EL (cell line): ENCODE measurements at places on chromosomes 11 and 22.

DNA sequence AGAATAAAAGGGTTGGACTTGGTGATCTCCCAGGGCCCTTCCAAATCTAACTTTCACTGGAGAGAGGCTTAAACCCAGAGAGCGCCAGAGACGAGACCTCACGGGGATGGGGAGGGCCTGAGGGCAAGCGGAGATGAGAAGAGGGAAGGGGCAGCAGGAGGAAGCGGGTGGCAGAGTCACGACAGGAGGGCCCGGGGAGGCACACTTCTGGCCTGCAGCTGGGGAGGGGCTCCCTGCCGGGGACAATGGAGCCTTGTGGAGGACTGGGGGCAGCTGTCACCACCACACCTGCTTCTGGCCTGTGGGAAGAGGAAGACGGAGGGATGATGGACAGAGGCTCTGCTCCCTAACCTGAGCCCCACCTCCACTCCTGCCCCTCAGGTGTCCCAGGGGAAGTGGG, 40.2 kb downstream of the PDE2A start:
- DNase-seq = no peak

- DNase-seq = no peak
Observed at GRCh38 chr11:34049028-34049427, 2.5 kb upstream of the CAPRIN1 start.

- peak; percentile 2 for DNase-seq
Observed at GRCh38 chr11:55942785-55943392, 6.7 kb upstream of the OR5I1 start.

DNA sequence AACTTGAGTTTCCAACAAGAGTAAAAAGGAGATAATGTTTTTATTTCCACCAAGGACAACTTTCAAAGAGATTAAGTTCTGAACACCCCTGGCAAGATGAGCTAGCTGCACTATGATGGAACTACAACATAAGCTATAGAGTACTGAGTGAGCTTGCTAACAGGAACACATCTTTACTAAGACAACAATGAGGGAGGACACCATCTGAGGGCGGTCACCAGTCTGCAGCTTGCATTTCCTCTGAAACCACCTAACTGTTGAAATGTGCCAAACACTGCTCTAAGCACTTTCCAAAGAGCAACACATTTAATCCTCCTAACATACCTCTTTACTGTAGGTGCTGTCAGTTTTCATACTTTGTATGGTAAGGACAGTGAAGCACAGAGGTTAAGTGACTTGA, 68.4 kb downstream of the TCF20 start:
- no peak for DNase-seq

- DNase-seq = no peak
Observed at GRCh38 chr22:50708996-50709395, 29.0 kb upstream of the ACR start.

- no peak for DNase-seq
Observed at GRCh38 chr11:12402691-12403120, 25.3 kb downstream of the PARVA start.

DNA sequence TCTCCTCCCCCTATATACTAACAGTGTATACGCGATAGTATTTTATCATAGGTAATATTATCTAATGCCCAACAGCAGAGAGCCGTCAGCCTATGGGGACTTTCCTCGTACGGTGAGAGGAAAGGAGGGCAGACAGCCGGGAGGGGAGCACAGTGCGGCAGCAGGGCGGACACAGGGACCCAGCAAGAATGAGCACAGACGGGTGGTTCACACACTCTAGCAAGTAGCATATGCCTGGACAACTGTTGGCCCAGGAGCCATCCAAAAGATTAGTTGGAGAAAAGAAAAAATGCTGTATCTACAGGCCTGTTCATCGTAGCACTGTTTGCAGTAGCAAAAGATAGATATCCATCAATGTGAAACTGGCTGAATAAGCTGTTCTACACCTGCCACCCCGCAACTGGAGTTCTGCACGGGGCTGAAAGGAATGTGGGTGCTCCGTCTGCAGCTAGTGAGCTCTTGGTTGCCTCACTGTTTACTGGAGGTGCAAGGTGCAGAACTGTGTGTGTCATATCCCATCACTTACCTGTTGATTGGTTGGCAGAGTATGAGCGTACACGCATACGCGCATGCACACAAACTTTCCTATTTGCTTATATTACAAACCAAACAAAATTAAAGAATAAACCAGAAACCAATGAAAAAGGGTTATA, 324.3 kb downstream of the TBC1D22A start:
- no peak for DNase-seq

GRCh38 chr11:106727256-106727655, 291.0 kb downstream of the GUCY1A2 start:
- DNase-seq = peak; percentile 3

GRCh38 chr11:36023922-36024321, 80.1 kb downstream of the LDLRAD3 start:
- peak; percentile 64 for DNase-seq

DNA sequence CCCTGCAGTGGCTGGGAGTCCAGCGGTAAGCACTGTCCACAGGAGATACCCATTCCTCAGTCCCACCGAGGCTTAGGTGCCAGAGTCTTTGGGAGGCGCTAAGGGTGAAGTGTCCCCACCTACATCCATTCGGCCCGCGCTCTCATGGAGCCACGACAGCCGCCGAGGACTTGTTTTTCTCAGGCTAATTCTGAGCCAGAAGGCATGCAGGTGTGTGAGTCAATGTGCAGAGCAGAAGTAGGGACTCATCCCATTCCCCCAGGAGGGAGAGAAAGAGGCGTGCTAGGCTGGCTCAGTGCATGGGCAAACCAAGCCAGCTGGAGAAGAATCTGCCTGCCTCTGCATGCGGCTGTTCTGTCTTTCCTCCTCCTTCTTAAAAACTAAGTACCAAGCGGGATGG, 46.6 kb downstream of the KCNC1 start:
- DNase-seq = no peak

- DNase-seq = no peak
Observed at GRCh38 chr22:24529898-24530297, 25.0 kb downstream of the GUCD1 start.

- peak; percentile 52 for DNase-seq
Observed at GRCh38 chr11:118448294-118448693, 12.0 kb downstream of the KMT2A start.

DNA sequence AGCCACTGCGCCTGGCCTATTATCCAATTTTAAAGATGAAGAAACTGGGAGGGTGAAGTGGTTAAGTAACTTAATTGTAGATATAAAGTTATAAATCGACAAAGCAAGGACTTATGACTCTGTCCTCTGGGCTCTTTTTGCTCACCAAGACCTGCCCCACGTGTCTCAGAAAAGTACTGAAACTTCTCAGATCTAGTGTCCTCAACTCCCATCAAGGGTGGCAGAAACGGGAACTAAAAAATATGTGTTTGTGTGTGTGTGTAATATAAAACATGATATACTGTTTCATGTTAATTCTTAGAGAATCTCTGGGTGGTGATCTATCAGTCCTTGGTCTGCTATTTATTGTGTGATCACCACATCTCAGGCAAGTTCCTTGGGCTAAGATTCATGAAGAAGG, 104.9 kb downstream of the GAB2 start:
- no peak for DNase-seq

DNA sequence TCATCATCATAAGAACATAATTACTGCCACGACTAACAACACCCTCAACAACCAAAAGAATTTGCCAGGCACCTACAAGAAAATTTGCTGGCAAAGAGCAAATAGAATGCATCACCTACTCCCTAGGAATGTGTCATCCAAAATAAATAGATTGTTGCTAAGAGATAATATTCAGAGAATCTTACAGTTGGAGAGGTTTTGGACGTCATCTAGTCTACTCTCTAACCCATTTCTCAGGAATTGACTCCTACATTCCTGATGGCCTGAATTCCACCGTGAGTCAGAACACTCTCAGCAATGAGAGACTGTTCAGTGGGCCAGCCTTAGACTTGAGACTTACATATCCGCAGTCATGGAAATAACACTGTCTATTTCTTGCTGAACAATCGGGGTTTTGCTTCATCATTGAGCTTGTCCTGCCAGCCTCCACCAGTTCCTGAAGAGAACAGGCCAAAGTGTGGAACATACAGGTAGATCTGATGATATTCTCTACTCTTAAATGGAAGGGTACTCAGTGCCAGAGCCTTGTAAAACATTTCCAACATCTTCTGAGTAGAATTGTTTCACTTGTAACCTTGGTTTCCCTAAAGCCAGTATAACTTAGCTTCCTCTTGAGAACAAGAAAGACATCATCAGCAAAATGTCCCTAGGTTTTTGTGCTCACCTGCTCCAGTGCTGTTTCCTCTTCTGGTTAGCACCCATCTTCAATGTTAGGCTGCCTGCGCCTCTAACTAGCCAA, 8.3 kb downstream of the KIRREL3 start:
- peak; percentile 99 for DNase-seq

GRCh38 chr11:40235841-40236240, 1223.6 kb downstream of the LRRC4C start:
- no peak for DNase-seq

- no peak for DNase-seq
Observed at GRCh38 chr11:13333456-13333957, 55.9 kb downstream of the BMAL1 start.

DNA sequence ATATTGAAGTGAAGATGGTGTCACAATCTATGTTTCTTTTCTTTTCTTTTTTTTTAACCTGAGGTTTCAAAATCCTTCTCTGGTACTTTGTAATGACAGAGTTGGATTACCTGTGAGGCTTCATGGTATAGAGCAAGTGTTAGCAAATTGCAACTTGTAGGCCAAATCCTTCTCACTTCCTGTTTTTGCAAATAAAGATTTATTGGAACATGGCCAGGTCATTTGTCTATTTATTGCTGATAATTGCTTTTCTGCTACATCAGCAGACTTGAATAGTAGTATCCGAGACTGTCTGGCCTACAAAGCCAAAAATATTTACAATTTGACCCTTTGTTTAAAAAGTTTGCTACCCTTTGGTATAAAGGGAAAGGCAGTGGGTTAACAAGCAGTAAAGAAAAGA, 1059.4 kb upstream of the CCDC90B start:
- DNase-seq = no peak

DNA sequence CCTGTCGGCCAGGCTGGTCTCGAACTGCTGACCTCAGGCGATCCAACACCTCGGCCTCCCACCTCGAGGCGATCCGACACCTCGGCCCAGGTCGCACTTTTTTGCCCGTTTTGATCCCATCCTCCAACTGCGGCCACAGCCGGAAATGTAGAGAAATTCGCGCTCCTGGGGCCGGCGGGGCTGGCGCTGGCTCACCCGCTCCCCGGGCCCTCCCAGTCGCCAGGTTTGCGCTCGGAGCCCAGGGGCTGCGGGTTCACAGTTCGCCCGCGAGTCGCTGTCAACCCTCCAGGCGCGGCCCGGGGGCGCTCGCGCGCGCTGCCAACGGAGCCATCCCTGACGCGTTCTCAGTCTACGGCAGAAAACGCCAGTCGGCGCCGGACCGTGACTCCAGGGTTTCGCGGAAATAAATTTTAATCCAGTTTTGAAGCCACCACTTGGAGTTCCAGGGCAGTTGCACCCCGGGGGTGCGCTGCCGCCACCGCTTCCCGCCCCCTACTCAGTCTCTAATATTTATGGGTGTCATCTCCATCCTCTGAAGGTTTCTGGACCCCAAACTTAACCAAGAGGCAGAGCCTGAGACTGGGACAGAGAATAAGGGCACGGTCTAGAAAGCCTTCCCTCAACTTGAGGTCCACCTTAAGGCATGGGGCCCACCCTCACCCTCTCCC, 1.5 kb upstream of the KLHDC7B start:
- peak; percentile 80 for DNase-seq

DNA sequence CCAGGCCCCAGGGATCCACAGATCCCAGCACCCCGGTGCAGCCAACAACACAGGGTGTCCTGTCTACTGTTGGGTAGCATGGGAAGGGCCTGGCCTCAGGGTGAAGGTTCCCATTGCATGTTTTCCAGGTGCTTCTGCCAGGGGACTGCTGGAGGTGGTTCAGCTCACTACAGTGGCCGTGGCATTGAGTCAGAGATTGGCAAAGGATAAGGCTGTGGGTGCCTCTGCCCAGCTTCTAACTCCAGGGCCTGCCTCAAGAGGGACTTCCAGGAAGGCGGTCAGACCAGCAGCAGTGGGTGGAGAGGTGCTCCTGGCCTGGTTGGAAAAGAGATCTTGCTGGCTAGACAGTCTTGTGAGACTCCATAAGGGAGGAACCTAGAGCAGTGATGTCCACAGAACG, 20.9 kb downstream of the CSNK1E start:
- DNase-seq = no peak

DNA sequence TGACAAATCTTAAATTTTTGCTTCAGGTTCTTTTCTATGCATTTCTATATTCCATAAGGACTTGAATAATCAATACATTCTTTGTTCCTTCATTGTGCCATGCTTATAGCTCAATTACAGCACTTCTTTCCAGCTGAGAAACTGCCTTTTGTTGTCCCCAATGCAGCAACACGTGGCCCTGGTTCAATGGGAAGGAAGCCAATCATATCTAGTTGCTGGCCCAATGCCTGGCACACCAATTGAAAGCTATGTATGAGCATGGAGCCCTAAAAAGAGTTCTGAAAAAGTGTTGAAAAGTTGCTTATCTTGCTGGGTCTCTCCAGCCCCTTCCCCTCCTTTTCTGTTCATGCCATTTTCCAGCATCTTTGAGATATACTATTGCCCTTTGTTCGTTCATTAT, 448.0 kb upstream of the FAT3 start:
- no peak for DNase-seq

GRCh38 chr22:50739894-50740293, 1.9 kb downstream of the ACR start:
- no peak for DNase-seq
